NCI-H2081 treated with DMSO at 0.1 percent for 48 hours (cell line): ENCODE measurements at places on chromosomes 1 and 21.

- DNase-seq: no peak
Measured at GRCh38 chr1:78297836-78298235, 192.9 kb upstream of the PTGFR start.

- no peak for DNase-seq
Measured at GRCh38 chr1:77412069-77412819, 130.4 kb downstream of the AK5 start.

DNA sequence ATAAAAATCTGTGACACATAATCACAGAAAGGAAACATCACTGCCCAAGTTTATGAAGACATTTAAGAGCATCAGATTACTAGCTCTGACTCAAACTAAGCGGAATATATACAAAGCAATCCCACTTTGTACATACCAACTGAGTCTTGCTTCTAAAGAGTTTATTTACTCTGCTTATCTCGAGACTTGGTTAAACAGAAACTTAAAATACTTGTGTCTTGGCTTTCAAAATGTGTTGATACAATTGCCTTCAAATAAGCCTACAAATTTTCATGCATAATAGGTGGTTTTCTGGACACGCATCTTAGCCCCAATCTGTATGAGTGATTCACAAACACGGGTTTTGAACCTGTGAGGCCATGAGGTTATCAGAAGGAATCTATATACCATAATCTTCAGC, 21.0 kb downstream of the CD160 start:
- DNase-seq: no peak

GRCh38 chr1:64005801-64006200, 197.6 kb upstream of the UBE2U start:
- DNase-seq: no peak

DNA sequence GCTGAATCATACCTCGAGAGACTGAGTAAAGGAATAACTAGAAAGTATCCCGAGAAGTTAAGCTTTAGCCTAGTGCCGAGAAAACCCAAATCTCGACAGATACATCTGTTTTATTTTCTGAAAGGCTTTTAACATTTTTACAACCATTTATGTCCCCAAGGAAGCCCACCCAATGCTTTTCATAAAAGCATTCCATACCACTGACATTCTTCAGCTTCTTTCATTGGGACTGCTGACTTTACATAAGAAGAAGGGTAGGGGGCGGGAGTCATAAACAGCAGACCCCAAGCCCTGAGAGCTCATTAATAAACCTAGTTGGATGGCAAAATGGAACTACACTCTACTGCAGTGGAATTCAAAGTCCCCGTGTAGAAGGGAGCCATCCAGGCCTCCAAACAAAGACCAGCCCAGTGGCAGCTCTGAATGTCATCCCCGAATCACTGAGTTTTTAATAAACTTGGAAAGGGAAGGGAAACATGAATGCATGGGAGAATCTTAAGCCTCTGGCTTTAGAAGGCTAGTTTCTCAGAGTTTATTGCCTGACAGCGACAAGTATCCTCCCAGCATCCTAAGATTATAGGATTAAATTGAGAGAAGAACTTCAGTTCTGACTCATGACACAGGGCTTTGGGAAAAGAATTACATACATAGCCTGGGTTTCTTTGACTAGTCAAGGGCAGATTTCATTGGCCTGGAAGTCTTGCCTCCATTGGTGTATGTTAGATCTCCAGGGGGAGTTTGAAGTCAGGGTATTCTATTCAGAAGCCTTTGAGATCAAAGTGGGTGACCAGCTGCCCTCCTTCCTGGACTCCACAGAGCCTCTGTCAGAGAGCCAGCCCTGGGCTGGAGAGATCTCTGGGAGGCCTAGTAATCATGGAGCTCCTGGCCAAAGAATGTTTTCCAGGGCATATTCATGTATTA, 3.7 kb downstream of the ATF3 start:
- DNase-seq: no peak

DNA sequence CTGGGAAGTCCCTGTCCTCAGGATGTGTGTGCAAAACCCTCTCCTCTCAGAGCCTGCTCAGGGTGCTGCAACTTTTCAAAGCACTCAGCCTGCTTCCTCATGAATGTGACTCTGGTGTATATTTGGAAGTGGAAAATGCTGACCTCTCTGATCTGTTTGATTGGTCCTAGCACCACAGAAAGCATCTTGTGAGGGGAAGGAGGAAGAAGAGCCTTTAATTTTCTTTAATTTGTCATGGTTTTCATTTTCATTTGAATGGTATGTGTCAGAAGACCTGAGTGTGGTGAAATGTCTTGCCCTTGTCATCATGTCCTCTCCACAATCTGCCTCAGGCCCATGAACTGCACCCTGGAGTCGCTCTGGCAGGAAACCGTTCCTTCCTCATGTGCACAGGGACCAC, 383.5 kb downstream of the NTNG1 start:
- no peak for DNase-seq

DNA sequence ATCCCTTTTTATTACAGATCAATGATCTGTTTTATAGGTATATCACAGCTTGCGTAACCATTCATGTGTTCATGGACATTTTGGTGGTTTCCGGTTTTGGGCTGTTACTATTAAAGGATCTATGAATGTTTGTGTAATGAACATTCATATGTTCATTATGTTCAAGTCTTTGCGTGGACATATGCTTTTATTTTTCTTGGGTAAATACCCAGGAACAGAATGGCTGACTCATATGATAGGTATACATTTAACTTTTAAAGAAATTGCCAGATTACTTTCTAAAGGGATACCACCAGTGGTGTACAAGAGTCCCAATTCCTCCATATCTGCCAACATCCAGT, 73.7 kb downstream of the SPATA46 start:
- DNase-seq: no peak

DNA sequence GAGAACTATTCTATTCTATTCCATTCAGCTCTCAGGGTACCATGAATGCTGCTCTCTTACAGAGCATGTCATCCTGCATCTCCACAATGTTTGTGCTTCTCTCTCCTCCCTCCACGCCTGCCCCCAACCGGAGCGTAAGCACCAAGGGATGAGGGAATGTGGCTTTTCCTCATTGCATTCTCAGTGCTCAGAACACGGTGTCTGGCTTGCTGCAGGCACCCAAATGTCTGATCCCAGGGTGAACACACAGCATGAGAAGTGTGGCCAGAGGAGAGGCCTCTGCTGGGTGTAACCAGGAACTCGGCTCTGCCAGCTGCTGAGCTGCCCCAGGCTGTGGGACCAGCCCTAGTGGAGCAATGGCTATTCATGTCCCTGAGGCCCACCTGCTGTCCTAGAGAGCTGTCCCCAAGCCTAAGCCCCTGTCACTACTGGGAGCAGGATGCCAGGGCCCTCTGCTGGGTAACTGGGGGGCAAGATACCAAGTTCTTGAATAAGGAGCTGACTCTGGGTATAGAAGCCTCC, 38.3 kb downstream of the OLFML2B start:
- DNase-seq: no peak

DNA sequence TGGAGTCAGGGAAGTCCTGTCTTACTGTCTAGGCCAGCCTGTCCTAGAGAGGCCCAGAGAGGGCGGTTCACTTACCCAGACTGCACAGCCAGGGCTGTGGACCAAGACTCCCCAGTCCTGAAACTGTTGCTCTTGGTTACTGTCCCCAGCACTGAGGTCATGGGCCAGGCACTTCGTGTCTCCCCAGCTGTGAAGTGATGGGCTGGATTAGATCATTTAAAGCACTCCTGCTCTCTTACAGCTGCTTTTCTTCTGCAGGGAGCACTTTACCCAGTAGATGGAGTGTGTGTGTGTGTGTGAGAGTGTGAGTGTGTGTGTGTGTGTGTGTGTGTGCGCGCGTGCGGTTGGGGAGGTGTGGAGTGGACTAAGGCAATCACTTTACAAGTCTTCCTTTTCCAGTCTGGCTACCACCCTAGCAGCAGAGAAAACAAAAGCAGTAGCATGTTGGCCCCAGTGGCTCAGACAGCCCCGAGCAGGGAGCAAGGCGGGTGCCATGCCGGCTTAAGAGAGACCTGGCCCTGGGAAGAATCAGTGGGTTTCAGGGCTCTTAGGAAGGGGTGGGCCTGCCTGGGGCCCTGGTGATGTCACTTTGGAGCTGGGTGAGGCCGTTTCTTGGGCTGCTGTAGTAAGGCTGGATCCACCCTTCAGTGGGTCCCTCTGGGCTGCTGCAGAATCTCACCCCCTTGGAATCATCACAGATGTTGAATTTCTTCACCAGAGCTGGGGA, 2.4 kb downstream of the SPSB1 start:
- DNase-seq: no peak

DNA sequence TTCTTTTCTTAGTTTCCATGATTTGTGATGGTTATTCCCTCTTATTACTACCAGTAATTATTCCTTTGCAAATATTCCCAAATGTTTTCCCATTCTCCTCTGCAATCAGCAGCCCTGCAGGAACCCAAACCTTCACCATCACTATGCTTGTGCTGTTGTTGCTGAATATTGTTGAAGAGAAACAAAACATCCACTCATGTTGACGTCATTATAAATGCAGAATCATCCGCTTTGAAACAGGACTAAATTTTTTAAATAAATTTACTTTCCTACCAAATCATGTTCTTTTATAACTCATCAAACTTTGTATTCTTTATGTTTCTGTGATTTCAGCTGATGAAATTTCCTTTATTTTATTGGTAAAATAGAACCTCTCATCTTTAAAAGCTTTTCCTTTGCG, 787.0 kb upstream of the B3GALT2 start:
- DNase-seq: no peak

DNA sequence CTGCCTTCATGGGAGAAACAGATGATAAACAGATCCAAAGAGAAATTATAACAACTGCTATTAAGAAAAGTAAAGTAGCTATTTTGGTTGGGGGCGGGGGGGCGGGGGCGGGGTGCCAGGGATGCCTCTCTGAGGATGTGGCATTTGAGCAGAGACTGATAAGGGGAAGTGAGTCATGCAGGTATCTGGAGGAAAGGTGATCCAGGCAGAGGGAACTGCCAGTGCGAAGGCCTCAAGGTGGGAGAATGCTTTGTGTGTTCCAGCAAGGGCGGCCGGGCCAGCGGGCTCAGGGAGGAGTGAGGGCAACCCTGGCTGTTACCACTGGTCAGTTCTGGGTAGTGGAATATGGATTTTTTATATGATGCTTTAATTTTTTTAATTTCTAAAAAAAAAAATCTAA, 7.0 kb upstream of the TNFRSF1B start:
- no peak for DNase-seq

- no peak for DNase-seq
Measured at GRCh38 chr1:6384962-6385361, 8.6 kb downstream of the ACOT7 start.

DNA sequence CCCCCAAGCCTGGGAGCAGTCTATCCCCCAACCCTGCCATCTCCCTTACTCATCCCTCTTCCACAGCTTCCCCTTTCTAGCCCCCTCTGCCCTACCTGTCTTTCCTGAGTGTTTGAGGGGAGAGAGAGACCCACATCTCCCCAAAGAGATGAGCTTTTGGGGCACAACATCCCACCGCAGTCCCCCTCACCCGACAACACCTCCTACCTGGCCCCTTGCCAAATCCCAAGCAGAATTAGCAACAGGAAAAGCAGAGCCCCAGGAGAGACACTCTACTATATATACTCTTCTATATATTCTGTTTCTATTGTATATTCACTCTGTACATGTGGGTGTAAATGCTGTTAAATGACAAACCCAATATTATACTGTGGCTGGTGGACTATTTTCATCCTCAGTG, 9.9 kb upstream of the KCNC4 start:
- no peak for DNase-seq

GRCh38 chr1:29247044-29247443, 10.7 kb downstream of the PTPRU start:
- no peak for DNase-seq

DNA sequence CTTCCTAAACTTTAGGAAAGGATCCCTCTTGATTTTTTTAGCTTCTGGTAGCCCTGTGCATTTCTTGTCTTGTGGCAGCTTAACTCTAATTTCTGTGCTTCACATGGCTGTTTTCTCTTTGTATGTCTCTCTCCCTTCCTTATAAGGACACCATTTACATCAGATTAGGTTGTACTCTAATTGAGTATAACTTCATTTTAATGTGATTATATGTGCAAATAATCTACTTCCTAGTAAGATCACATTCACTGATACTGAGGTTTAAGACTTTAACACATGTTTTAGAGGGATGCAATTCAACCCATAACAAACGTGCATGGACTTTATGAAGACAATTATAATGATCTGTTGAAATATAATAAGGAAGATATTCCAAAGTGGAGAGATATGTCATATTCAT, 46.7 kb downstream of the RGS4 start:
- DNase-seq: no peak

DNA sequence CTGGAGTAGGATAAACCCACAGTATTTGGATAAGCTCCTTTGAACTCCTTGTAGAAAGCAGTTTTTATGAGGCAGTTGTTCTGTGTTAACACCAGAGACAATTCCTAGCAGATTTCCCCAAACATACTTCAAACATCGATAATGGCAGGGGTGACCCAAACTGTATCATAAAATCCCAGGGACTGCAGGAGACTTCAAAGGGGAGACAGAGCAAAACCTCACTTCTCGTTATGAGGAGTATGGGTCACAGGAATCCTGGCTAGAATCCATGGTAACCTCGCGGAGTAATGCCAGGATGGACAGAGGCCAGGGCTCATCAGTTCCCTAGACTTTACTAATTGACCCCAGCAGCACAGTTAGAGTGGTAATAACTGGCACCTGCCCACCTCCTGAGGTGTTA, 148.0 kb downstream of the DHRS3 start:
- no peak for DNase-seq

DNA sequence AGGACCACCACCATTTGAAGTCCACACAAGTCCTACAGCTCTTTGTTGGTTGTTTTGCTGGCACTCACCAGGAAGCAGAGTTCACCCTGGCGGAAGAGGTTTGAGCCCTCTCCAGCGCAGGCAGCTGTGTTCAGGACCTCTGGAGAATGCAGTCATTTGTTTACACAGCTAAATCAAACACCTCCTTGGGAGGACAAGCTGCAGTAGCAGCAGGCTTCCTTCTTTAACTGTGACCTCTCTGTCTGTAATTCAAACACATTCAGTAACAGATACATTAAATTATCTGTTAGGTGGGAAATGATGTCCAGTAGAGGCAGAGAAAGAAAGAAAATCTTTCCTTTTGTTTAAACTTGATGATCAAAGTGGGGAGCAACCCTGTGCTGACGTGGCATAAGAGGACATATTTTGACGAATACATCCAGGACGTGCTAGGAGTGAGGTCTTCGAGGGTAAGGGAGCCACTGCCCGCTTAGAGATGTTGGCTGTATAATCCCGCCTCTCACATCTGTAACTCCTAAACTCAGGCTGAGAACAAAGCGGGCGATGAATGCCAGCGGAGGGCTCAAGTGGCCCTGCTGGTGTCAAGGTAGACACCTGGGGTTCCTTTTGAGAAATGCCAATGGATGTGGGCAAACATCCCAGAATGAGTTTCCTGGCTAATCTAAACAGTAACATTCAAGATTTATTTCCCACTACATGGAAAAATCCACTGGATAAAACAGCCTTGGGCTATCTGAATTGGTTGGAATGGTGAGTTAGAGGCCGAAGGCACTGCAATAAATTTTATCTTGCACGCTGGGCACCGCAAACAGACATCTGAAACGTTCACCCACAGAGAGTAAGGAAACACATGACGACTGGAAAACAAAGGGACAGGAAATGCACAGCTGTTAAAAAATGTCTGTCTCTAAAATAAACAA, 51.7 kb downstream of the ABCA4 start:
- no peak for DNase-seq
